ENCODE measurements at places on chromosomes 16 and 17. TPM values are rescaled to one million over a fixed set of nuclear protein-coding genes. Genes with fewer than 3 reads are reported as not detected.

DNA sequence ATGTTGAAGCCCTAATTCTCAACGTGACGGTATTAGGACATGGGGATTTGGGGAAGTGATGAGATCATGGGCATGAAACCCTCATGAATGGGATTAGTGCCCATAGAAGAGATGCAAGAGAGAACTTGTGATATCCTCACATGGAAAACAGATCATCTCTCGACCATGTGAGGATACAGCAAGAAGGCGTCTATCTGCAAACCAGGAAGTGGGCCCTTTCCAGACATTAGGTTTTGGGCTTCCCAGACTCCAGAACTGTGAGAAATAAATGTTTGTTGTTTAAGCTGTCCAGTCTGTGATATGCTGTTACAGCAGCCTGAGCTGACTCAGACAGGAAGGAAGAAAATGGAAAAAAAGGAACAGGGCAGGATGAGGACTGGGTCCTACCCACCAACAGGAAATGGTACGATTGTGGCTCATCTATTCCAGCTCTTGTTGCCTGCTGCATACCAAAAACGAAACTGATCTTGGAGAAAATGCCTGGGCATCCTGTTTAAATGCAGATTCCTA is 21.9 kb upstream of the SSTR2 start:
- no peak for DNase-seq

DNA sequence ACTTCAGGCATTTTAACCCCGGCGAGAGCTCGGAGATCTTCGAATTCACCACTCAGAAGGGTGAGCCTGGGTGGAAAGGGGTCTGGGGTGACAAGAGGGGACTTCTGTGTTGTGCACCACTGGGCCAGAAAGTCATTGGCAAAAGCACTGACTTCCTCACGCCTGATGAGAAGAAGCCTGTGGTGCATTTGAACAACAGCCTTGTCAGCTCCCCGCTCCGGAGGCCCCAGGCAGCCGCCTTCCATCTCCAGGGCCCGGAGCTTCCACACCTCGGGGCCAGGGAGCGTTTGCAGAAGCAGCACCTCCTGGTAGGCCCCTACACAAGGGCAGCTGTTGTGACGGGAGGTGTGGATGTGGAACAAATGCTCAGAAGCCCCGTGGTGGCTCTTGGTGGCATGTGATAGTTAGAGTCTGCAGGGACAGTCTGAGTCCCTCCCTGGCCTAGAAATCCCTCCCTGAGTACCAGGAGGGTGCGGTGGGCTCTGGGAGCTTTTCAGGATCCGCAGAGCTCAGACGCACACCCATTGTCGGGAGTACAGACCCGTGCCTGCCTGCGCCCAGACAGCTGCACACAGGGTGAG is 9.7 kb downstream of the CACNG1 start:
- no peak for DNase-seq

DNA sequence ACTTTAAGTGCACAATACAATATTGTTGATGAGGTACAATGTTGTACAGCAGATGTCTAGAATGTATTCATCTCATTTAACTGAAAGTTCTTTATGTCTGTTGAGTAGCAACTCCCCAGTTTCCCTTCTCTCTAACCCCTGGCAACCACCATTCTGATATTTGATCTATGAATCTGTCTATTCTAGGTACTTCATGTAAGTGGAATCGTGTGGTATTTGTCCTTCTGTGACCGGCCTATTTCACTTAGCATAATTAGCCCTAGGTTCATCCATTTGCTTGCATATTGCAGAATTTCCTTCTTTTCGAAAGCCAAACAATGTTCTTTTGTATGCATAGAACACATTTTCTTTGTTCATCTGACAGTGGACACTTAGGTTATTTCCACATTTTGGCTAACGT is 10.8 kb downstream of the RGS9 start:
- DNase-seq, result no peak

GRCh38 chr17:55731586-55732250 is 9.1 kb upstream of the TMEM100 start:
- no peak for DNase-seq

GRCh38 chr17:20797292-20797691 is 217.8 kb downstream of the CDRT15L2 start:
- no peak for DNase-seq

- DNase-seq, result no peak
These were observed 1.7 kb downstream of the KSR1 start for GRCh38 chr17:27457731-27458523.

GRCh38 chr17:55451203-55451641 is 29.6 kb upstream of the MMD start:
- no peak for DNase-seq

- DNase-seq, result no peak
These were observed 6.3 kb upstream of the RAB37 start for GRCh38 chr17:74730491-74731346.

- no peak for DNase-seq
These were observed 2.8 kb downstream of the VAT1 start for GRCh38 chr17:43019418-43019817.

- DNase-seq, result peak; percentile 80
These were observed at the start of gene CYB5D1 for GRCh38 chr17:7857713-7858521. Gene CYB5D1, plus strand, starts transcription at chr17:7858003. Its CDS starts 132 bp downstream, at chr17:7858135.

DNA sequence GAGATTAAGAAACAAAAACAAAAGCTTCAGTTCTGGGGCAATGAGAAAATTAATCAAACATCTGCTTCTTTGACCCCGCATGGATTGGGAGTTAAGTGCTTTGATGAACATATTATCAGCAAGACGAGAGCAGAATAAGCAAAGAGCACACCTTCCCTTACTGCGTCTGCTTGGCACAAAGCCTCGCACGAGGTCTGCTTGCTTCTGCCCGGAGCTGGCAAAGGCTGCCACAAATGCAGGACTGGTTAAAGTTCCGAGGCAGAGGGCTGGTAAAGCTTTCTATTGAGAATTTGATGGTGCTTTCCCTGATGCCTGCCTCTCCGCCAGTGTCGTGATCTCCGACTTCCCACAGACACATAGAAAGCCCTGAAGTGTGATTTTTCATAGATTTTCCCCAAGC is 17.0 kb downstream of the VAT1L start:
- DNase-seq, result no peak

The ACSM2A gene
- total RNA-seq, result not detected

The MT1X gene
- total RNA-seq, result 1,688 TPM

The TENT4B gene
- 6.3 TPM for total RNA-seq

The RNU2-1 gene
- total RNA-seq, result not detected

The OTOA gene
- total RNA-seq, result not detected

The CDRT15L2 gene
- not detected for total RNA-seq

The ADGRG3 gene
- 3.9 TPM for total RNA-seq
